ENCODE measurements at places on chromosomes 6 and 20. TPM values are rescaled to one million over a fixed set of nuclear protein-coding genes. Genes with fewer than 3 reads are reported as not detected.

- DNase-seq, result no peak
These were observed 30.5 kb upstream of the HLA-G start for GRCh38 chr6:29797135-29797534.

- DNase-seq, result peak; percentile 89
These were observed 186.9 kb upstream of the UST start for GRCh38 chr6:148559848-148560433.

GRCh38 chr20:5864873-5865587 is 85.3 kb downstream of the TRMT6 start:
- no peak for DNase-seq

- DNase-seq, result no peak
These were observed 789.1 kb upstream of the HS3ST5 start for GRCh38 chr6:115131709-115132490.

- DNase-seq, result no peak
These were observed 27.0 kb downstream of the FAM83B start for GRCh38 chr6:54873599-54873998.

- no peak for DNase-seq
These were observed 10.7 kb upstream of the KCNK15 start for GRCh38 chr20:44734938-44735337.

GRCh38 chr20:1941226-1941625 is 46.0 kb downstream of the SIRPA start:
- DNase-seq, result peak; percentile 58

GRCh38 chr6:159693894-159694545 is 979 bp upstream of the SOD2 start:
- no peak for DNase-seq

GRCh38 chr20:46334303-46334904 is 26.1 kb upstream of the CDH22 start:
- DNase-seq, result no peak

RHAG gene
- 0.62 TPM for total RNA-seq

PLA2G7 gene
- 0.15 TPM for total RNA-seq

GRCh38 chr6:128483472-128484135 is 36.8 kb downstream of the PTPRK start:
- DNase-seq, result no peak

DNA sequence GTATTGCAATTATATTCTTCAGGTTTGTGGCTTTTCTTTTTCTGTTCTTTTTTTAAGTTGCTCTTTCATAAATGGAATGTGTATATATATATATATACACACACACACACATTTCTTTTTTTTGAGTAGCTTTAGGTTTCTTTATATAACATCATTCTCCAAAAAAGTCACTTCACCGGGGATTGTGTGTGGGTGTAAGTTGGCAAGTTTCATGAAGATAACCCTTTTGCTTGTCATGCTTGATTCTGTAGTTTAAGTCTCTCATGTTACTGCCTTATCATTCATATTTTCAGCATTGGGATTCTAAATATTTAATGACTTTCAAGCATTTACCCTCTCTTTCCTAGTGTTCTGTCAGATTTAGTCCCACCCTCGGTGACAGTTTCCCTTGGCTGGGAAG is 181.0 kb downstream of the FARS2 start:
- no peak for DNase-seq

GRCh38 chr6:43910638-43911353 is 140.8 kb downstream of the VEGFA start:
- DNase-seq, result no peak

GRCh38 chr6:151723152-151723551 is 84.3 kb upstream of the ESR1 start:
- DNase-seq, result no peak

DNA sequence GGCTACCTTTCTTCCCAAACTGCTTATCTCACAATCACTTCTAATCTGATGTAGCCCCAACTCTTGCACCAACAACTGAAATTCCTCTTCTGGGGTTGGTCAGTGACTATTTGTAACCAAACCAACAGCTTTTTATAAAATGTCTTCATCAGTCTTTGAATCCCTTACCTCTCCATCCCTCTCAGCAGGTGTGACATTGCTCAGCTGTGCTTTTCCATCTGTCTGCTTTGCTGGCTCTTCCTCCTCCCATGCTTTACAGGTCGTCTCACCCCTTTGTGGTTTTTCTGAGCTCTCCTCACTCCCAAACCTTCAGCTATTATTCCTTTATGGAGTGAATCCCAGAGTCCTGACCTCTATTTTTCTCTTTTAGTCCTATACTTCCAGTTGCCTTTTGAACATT is 5.9 kb downstream of the MAP7 start:
- no peak for DNase-seq

All from left ventricle myocardium superior (tissue), 1 donor.